ENCODE measurements at places on chromosomes 2 and 18. TPM values are rescaled to one million over a fixed set of nuclear protein-coding genes. Genes with fewer than 3 reads are reported as not detected.
A peak's percentile ranks its signal among the peaks of the same experiment; 100 is the strongest.

DNA sequence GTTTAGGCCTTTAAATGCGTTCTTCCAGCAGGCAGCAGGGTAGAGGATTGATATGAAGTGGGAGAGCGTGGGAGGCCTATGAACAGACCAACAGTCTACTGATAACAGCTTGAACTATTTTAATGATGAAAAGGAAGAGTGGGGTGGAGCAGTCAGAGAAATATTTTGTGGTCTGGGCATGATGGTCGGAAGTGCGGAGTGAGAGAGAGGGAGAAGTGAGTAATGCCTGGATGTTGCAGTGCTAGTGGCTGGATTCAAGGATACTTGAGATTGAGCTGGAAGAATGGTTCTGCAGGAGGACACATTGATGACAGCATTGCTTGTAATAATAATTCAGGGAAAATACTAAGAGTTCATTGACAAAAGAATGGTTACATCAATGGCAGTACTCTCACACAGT is 151.0 kb upstream of the DAPL1 start:
- H3K27me3 ChIP-seq, result no peaks in the 10 kb centered on the region
- H3K4me3 ChIP-seq, result no peak overlapping the region
- H3K27ac ChIP-seq, result no peak overlapping the region
- peaks cover 7% of the 10 kb centered on the region for H3K36me3 ChIP-seq
- no peaks in the 10 kb centered on the region for H3K4me1 ChIP-seq

DNA sequence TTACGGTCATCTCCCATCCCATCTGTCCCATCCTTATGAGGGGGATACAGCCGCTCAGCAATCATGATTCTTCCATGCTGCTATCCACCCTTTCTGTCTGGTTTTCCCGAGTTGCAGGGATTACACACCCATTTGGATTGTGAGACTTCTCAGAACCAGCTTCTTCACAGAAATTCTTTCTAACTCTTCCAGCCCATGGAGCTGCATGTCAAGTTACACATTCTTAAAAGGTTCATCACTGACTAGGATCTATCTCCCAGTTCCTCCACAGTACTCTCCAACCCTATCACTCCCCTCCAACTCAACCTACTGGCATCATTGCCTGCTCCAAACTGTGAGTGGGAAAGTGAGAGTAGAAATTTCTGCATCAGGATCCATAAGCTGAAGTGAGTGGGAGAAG is 558.2 kb upstream of the TNP1 start:
- no peak overlapping the region for H3K4me3 ChIP-seq
- peaks cover 4% of the 10 kb centered on the region for H3K27me3 ChIP-seq
- DNase-seq, result no peak
- no peaks in the 10 kb centered on the region for H3K4me1 ChIP-seq

DNA sequence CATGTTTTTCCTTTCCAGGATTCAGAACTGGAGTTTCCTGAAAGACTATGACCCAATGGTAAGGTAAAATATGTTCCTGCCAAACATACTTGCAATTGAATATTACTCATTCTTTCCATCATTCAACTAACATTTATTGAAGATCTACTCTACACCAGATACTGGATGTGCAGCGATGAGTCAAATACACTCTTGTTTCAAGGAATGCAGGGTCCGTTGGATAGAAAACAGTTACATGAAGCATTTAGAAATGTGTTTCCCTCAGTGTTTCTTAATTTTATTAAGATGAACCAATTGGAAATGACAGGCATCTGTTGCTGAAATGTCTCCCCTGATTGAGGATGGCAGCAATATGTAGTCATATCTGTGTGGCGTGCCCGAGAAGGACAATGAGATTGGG is 14.8 kb upstream of the SLC66A3 start:
- peaks cover 33% of the 10 kb centered on the region for H3K27me3 ChIP-seq

DNA sequence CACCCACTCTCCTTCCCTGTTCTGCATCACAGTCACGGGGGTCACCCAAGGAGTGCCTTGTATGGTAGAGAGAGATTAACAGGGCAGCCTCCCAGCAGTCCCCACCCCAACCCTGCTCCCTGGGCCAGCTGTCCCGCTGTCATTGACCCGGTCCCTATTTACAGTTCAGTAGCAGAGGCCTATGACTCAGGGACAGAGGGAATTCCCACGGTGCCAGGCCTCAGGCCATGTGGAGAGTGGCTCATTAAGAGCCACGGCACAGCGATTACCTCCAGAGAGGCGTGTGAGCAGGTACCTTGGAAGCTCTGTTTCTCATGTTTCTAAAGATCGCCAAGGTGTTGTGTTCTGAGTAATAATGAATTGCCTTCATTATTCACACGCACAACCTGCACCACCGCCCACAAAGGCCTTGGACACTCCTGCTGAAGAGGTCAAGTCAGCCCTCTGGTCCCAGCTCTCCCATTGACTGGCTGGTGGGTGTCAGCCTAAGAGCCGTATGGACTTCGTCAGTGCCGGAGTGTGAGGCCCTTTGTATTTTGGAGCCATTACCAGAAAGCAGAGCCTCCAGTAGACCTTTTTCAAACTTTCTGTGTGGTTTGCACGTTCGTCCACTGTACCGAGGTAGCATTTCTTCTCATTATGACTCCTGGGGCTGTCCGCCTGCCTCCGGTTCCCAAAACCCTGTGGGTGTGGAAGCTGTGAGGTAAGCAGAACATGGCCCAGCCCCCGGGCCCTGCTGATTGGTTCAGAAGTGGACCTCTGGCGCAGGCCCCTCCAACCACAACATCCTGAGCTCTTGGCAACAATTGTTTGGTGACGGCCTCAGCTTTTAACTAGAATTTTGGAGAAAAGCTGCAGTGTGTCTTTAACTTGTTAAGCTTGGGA is 47.0 kb downstream of the SERTAD2 start:
- H3K4me3 ChIP-seq, result peak overlapping the region; percentile 66
- peaks cover 10% of the 10 kb centered on the region for H3K27me3 ChIP-seq
- peak; percentile 97 for DNase-seq
- peaks cover 6% of the 10 kb centered on the region for H3K36me3 ChIP-seq
- peak overlapping the region; percentile 81 for H3K27ac ChIP-seq

- H3K27me3 ChIP-seq, result peaks cover 16% of the 10 kb centered on the region
- no peak overlapping the region for H3K27ac ChIP-seq
- H3K4me1 ChIP-seq, result no peaks in the 10 kb centered on the region
- no peaks in the 10 kb centered on the region for H3K36me3 ChIP-seq
- H3K4me3 ChIP-seq, result no peak overlapping the region
- DNase-seq, result no peak
Measured at GRCh38 chr2:142980246-142981068, 103.0 kb downstream of the KYNU start.

DNA sequence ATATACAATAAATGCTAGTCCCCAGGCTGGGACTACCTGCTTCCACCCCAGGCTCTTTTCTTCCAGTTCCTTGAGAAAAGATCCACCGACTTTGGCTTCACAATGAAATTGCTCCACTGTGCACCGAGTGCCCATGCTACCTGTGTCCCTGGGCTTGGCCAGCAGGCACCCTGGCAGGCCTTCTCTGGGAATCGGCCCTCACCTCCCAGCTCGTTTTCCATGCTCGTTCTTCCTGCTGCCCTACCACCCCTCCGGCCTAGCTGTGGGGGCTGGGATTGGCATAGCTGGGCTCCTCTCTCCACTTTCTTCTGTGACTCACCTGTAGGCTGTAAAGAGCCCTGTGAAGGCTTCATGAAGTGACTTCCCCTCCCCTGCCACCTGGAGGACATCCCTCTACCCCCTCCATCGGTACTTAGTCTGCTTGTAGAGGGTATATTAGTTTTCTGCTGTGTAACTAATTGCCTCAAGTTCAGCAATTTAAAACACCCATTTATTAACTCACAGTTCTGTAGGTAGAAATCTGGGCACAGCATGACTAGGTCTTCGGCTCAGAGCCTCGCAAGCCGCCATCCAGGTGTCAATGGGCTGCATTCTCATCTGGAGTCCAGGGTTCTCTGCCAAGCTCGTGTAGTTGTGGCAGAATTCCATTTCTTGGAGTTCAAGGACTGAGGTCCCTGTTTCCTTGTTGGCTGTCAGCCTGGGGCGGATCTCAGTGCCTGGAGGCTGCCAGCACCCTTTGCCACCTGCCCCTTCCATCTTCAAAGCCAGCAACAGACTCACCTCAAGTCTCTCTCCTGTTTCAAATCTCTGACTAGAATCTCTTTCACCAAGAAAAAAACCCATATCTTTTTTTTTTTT is 57.6 kb downstream of the DPYSL5 start:
- H3K4me1 ChIP-seq, result no peaks in the 10 kb centered on the region
- H3K27ac ChIP-seq, result no peak overlapping the region
- H3K27me3 ChIP-seq, result peaks cover 25% of the 10 kb centered on the region
- H3K4me3 ChIP-seq, result no peak overlapping the region
- no peak for DNase-seq

DNA sequence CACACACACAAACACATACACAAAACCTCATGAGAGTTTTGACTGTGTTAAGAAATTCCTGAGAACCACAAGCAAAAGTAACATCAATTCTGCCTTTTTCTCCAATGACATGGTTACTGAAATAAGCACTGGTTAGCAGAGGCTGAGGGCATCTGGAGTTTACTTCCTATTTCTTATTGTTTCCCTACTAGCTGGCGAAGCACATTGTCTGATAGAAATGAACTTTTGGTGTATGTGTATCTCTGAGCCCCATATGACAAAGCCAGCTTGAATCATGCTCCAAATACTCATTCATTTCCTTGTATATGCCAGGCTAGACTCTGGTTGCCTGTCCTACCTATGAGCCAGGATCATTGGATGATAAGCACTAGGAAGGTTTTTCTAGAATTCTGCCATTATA is 203.1 kb downstream of the NCKAP5 start:
- H3K27ac ChIP-seq, result no peak overlapping the region
- H3K4me3 ChIP-seq, result no peak overlapping the region
- H3K36me3 ChIP-seq, result no peaks in the 10 kb centered on the region
- H3K27me3 ChIP-seq, result no peaks in the 10 kb centered on the region
- peaks cover 10% of the 10 kb centered on the region for H3K4me1 ChIP-seq

DNA sequence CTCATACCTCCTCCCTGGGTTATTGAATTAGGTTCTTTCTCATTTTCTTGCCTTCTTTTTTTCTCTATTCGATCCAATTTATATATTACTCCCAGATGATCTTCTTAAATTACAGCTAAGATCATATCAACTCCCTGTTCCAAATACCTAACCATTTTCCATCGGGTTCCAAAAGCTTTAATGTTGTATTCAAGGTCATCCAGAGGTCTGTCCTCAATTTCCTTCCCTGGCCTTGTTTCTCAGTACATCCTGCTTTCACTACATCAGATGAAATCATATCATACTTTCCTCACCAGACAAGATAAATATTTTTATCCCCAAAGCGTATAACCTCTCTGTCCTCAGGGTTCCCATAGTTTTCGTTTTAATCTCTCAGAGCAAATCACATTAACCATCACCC is 36.3 kb upstream of the GREB1L start:
- H3K27me3 ChIP-seq, result peaks cover 3% of the 10 kb centered on the region
- no peak for DNase-seq
- no peak overlapping the region for H3K4me3 ChIP-seq
- no peaks in the 10 kb centered on the region for H3K36me3 ChIP-seq

GRCh38 chr2:160292225-160292624 is 92.2 kb upstream of the ITGB6 start:
- H3K27me3 ChIP-seq, result no peaks in the 10 kb centered on the region
- peaks cover 28% of the 10 kb centered on the region for H3K4me1 ChIP-seq
- no peak overlapping the region for H3K27ac ChIP-seq

GRCh38 chr18:23020555-23021294 is 87.6 kb downstream of the RBBP8 start:
- H3K4me3 ChIP-seq, result peak overlapping the region; percentile 71
- H3K27me3 ChIP-seq, result no peaks in the 10 kb centered on the region
- H3K36me3 ChIP-seq, result peaks cover 36% of the 10 kb centered on the region

- H3K4me1 ChIP-seq, result no peaks in the 10 kb centered on the region
- H3K4me3 ChIP-seq, result no peak overlapping the region
- H3K36me3 ChIP-seq, result no peaks in the 10 kb centered on the region
- H3K27me3 ChIP-seq, result no peaks in the 10 kb centered on the region
- DNase-seq, result no peak
Measured at GRCh38 chr2:182448371-182448770, 21.5 kb upstream of the PDE1A start.

- H3K27ac ChIP-seq, result peak overlapping the region; percentile 27
- peaks cover 19% of the 10 kb centered on the region for H3K4me1 ChIP-seq
- H3K36me3 ChIP-seq, result peaks cover 4% of the 10 kb centered on the region
- H3K4me3 ChIP-seq, result no peak overlapping the region
- no peaks in the 10 kb centered on the region for H3K27me3 ChIP-seq
- DNase-seq, result no peak
Measured at GRCh38 chr18:49412679-49413078, 47.8 kb downstream of the DYM start.

GRCh38 chr2:196487417-196487816 is 152.1 kb upstream of the CCDC150 start:
- no peak overlapping the region for H3K27ac ChIP-seq
- H3K4me1 ChIP-seq, result no peaks in the 10 kb centered on the region
- H3K36me3 ChIP-seq, result peaks cover 1% of the 10 kb centered on the region
- H3K27me3 ChIP-seq, result peaks cover 51% of the 10 kb centered on the region
- no peak for DNase-seq

DNA sequence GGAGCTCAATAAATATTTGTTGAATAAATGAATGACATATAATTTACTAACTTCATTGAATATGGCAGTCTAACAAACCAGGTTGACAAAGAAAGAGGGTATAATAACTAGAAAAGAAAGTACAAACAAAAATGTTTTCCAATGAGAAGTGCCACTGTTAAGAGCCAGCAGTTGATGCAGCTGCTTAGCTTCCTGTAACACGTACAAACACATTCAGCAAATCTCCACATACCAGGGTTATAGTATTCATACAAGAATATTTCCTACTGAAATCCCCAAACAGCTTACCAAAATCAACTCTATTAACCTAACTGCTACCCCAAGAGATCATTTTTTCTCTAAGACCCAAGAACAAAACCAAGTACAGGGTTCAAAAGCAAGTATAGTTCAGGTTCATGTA is 77.7 kb downstream of the THADA start:
- peaks cover 15% of the 10 kb centered on the region for H3K4me1 ChIP-seq
- no peak overlapping the region for H3K4me3 ChIP-seq
- H3K27ac ChIP-seq, result no peak overlapping the region
- DNase-seq, result no peak
- H3K36me3 ChIP-seq, result peaks cover 3% of the 10 kb centered on the region
- no peaks in the 10 kb centered on the region for H3K27me3 ChIP-seq

DNA sequence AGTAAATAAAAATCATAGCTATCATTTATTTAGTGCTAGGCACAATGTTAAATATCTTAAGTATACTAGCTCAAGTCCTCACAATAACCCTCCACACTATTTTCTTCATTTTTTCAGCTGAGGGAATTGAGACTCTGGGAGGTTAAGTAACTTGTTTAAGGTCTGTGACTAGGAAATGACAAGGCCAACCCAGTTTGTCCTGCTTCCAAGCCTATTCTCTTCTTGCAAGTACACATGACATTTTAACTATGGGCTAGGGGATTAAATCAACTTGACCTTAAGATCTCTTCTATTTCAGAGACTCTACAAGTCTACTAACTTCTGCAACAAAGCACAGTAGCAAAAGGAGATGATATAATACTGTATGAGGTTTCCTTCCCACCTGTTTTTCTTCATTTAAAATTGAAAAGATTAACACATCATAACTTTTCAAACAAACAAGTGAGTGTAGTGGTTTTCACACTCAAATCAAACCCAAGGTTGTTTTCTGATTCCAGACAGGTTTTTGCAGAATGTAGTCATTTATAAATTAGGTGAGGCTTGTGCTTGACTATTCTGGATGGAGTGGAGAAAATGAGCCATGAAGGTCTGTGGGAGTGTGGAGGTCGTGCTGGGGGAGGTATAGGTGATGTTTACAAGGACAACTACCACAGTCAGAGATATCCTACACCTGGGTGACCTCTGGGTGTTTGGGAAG is 57.0 kb downstream of the CD28 start:
- peaks cover 31% of the 10 kb centered on the region for H3K4me1 ChIP-seq
- H3K27me3 ChIP-seq, result no peaks in the 10 kb centered on the region
- peaks cover 32% of the 10 kb centered on the region for H3K36me3 ChIP-seq
- H3K27ac ChIP-seq, result peak overlapping the region; percentile 79
- no peak for DNase-seq
- H3K4me3 ChIP-seq, result no peak overlapping the region

Gene G6PC2
- total RNA-seq, result not detected

Gene ASIC4
- 0.09 TPM for total RNA-seq

Gene ADD2
- total RNA-seq, result 0.45 TPM

Gene LAMA3
- not detected for total RNA-seq

Measured in activated CD8-positive, alpha-beta memory T cell treated with anti-CD3 and anti-CD28 coated beads, Interleukin-2, amount 10 ng/mL, durations not matched to agents 7 days and 5 days (primary cell).